B cell (primary cell): ENCODE measurements at places on chromosomes 2 and 18. TPM values are rescaled to one million over a fixed set of nuclear protein-coding genes. Genes with fewer than 3 reads are reported as not detected.

DNA sequence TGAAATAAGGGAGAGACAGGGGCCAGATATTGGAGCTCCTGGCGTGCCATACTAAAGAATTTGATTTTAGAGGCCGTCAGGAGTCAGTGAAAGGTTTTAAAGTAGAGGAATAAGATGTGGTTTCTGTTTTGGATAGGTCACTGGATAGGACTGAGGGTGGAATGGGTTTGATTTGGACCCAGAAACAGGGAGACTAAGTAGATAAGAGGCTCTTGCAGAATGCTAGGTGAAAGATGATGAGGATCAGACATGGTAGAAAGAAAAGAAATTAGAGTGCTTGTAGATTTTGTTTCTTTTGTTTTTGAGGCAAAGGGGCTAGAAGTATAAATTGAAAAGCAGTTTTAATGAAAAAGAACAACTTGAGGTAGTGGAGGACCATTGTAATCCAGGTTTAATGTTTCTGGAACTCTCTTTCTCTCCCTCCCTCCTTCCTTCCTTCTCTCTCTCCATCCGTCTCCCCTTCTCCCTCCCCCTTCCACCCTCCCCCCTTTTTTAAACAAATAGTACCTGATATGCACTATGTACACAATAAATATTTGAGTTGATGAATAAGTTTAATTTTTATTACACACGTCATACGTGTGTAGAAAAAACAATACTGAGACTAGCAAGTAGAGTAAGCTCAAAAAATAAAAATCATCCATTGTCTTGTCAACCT is 1.9 kb downstream of the NDUFV2 start:
- peak overlapping the region; percentile 77 for H3K4me3 ChIP-seq
- H3K36me3 ChIP-seq: peaks cover 10% of the 10 kb centered on the region
- peak overlapping the region; percentile 80 for H3K27ac ChIP-seq
- no peak for DNase-seq
- H3K4me1 ChIP-seq: peaks cover 63% of the 10 kb centered on the region

The CREG2 gene
- 0.07 and 0.10 TPM in 2 replicates for polyA plus RNA-seq

The CRYBA2 gene
- not detected in 2 replicates for polyA plus RNA-seq

The PROKR1 gene
- 0.01 TPM in 1 of 2 replicates, not detected in the other for polyA plus RNA-seq

DNA sequence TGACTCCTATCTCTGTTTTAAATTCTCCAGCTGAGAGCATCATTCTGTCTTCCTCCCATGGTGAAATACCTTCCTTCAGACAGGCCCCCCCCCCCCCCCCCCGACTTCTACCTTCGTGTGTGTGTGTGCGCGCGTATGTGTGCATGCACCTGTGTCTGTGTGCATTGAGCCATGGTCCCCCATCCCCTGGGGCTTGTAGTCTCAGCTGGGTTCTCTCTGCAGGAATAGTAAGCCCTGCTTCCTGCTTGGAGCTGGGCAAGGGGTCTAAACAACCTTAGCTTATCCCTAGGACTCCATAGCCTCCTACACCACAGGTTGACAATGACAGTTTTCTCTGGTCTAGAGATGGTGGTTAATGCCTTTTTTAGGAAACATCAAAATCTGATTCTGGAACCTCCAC is 427.5 kb upstream of the KLHL29 start:
- DNase-seq: no peak
- no peaks in the 10 kb centered on the region for H3K36me3 ChIP-seq
- H3K4me3 ChIP-seq: no peak overlapping the region
- no peaks in the 10 kb centered on the region for H3K27me3 ChIP-seq

GRCh38 chr2:218003281-218003944 is 618 bp upstream of the TNS1 start:
- H3K27me3 ChIP-seq: no peaks in the 10 kb centered on the region
- H3K27ac ChIP-seq: no peak overlapping the region
- no peak overlapping the region for H3K4me3 ChIP-seq
- H3K36me3 ChIP-seq: no peaks in the 10 kb centered on the region
- H3K4me1 ChIP-seq: no peaks in the 10 kb centered on the region

DNA sequence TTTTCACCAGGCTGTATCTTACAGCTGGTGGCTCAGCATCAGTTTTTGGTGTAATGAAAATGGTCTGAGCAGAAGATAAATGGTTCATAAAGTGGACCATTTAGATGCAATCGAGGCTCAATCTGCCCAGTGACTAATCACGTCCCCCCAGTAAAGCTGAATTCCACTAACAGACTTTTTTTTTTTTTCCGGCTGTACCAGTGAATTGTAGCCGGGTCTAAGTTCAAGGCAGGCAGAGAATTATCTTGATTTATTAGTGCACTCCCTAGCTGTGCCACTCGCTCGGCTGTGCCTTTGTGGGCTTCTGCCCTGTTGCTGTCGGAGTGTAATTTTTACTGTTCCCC is 215.1 kb upstream of the POU3F3 start:
- no peak overlapping the region for H3K4me3 ChIP-seq
- no peaks in the 10 kb centered on the region for H3K36me3 ChIP-seq
- H3K27ac ChIP-seq: no peak overlapping the region
- H3K27me3 ChIP-seq: no peaks in the 10 kb centered on the region

GRCh38 chr2:46334389-46335271 is 37.4 kb downstream of the EPAS1 start:
- no peak overlapping the region for H3K4me3 ChIP-seq
- no peak overlapping the region for H3K27ac ChIP-seq
- no peak for DNase-seq
- H3K4me1 ChIP-seq: no peaks in the 10 kb centered on the region

The SLC30A3 gene
- polyA plus RNA-seq: 0.07 and 0.09 TPM in 2 replicates
